ENCODE measurements at places on chromosomes 7 and 10.

DNA sequence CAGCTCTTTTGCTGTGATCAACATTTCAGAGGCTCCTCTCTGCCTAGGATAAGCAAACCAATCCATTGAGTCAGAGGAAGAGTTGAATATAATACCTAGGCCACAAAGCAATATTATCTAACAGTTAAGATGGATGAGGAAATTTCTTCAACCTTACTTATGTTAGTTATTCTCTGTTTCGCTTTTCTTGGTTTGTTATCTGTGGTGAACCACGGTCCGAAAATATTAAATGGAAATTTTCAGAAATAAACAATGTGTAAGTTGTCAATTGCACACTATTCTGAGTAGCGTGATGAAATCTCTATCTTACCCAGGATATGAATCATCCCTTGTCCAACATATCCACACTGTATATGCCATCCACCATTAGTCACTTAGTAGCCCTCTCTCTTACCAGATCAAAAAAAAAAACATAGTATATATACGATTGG lies 1.5 kb upstream of the HTR7 start:
- no peak for DNase-seq

- DNase-seq: peak; percentile 26
Observed at GRCh38 chr7:81769891-81770727, at the start of gene HGF. Gene HGF (minus strand): TSS chr7:81770047. CDS start chr7:81769971, 76 bp downstream.

- DNase-seq: no peak
Observed at GRCh38 chr10:74175510-74176379, 24.7 kb downstream of the ADK start.

DNA sequence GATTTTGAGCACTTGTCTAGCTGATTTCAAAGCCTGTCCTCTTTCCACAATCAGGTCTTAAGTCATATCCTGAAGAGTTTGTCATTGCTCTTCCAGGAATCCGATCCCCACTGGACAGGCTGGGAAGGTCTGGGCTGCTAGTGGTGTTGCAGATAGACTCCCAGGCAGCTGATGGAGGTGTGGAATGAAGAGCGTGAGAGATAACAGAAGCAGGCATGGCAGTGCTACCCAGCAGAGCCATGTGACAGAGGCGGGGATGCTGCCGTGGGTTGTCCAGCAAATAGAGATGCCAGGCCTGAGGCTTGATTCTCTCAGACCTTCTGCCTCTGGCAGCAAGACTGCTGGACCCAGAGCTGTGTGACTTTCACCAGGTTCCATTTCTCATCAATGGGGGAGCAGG lies 116.5 kb upstream of the EEPD1 start:
- DNase-seq: no peak

DNA sequence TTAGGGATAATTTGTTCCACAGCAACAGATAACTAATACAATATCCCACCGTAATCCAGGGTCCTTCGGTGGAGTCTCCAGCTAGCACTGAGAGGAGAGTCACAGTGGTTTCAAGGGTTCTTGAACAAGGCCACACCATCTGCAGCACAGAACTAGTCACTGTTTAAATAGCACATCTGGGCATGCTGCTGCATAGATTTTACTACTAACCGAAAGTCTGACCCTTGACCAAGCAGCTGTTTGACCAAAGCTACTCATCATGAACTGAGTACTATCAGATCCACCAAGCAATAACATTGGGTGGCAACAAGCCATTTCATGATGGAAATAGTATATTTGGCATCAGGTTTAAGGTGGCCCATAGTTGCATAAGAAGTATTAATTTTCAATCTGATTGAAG lies 53.2 kb downstream of the ANKMY2 start:
- no peak for DNase-seq

DNA sequence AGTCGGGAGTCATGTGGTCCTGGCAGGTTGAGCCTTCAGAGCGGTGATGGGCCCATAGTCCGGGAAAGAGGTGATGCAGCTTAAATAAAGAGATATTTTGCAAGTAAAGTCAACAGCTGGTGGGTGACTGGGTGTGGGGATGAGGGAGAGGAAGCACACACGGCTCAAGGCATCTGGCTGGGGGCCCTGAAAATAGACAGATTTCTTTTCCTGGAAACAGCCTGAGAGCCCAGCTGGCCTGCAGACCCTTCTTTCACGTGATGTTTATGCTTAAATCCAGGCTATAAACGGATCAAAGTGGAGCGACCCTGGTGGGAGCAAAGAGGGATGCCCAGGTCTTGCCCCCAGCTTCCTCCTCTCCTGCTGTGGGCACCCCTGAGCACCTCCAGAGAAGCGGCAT lies 149.1 kb downstream of the TEX36 start:
- no peak for DNase-seq

DNA sequence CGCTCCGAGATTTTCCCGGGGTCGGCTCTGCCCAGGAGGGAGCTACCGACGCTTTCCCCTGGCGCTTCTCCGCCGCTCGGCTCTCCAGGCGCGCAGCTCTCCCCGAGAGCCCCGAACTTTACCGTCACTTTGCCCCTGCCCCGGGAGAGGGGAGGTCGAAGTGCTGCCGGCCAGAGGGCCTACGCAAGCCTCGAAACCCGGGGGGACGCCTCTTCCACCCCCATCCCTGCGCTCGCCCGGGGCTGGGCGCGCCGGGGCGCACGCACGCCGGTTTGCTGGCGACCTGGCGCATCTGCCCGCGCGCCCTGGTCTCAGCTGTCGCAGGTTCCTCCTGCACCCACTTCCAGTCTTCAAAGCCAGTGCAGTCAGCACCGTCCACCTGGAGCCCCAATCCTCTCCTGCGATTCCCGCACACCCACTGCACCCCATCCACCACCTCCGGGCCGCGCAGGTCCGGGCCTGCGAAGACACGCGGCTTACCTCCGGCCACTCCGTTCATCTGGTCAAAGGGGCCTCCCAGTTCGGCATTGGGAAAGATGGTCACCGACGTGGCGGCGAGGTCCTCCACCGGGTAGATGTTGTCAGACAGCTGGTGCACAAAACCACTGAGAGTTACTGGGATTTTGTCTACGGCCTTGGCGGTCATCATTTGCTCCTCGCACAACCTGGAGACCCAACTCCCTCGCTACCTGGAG lies 638 bp downstream of the EGR2 start:
- DNase-seq: no peak

DNA sequence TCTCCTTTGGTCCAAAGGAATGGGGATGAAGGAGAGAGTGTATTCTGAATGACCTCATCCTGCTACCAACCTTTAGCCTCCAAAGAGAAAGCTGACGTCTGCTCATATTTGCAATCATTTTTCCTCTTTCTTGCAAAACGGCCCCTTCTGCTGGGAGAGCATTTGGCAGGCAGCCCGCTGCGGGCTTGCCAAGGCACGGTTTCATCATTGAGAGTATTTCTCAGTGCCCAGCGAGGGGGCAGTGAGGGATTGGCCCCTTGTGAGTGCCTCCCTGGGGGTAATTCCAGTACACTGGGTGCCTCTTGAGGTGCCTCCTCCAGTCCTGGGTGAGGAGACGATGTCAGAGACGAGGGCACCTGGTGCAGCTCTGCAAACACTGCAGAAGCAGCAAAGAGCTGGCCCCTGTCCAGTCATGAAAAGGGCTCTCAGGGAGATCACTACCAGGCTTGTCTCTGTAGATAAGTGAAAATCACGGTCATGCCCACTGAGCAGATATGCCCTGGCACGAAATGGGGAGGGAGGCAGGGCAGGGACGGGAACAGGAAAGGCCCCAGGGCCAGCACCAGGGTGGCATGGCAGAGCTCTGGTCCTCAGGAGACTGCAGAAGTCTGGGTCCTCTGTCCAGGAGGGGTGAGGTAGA lies 48.7 kb upstream of the SHH start:
- DNase-seq: no peak

DNA sequence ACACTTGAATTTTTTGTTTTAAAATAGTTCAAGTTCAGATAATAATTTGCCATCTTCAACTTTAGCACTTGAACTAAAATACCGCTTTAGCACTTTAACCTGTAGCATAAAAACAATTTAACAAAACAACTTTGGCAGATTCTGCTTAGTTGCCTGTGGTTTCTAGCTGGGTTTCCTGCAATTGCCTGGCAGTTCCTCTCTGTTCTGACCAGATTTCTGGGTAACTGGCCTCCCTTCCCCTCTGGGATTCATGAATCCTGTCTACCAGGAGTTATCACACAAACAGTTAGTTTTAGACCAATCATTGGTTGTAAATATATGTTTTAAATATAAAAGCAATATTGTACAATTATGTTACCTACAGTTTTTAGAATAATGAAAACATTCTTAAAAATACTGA lies 89.8 kb upstream of the HDAC9 start:
- no peak for DNase-seq

- DNase-seq: no peak
Observed at GRCh38 chr10:28719789-28720436, 42.6 kb downstream of the BAMBI start.

GRCh38 chr10:48996329-48996728 lies 56.7 kb upstream of the LRRC18 start:
- no peak for DNase-seq

- no peak for DNase-seq
Observed at GRCh38 chr7:155581107-155581830, 34.9 kb upstream of the CNPY1 start.

DNA sequence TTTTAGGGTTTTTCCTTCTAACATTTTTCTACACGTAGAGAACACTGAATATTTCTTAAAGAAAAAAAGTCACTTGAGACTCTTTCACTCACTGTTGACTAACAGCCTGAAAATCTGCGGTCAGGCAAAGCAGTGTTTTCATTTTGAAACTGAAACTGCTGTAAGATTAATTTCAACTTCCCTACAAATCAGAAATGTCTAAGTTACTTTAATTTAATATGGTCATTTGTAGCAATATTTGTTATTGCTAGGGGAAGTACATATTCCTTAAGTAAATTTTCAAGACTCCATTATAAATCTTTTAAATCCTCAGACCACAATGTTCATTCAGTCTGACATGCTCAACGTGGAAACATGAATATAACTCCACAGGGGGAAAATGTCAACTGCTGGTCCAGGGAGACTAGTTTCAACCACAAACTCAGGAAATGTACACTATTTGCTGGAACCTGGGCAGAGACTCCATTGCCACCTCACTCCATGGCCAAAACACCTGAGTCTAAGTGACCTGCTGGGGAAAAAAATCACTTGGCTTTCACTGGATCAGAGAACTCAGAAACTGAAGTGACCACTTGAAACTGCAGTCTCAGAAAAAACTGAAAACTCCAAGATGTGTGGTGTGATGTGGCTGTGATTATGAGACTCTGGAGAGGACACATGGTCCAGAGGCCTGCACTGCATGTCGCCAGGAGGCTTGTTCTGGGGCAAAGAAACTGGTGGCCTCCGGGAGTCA lies 161.2 kb downstream of the TAX1BP1 start:
- peak; percentile 23 for DNase-seq

GRCh38 chr7:149225106-149225505 lies 14.3 kb upstream of the ZNF212 start:
- DNase-seq: no peak

- DNase-seq: no peak
Observed at GRCh38 chr10:103042129-103042528, 124.0 kb downstream of the CNNM2 start.

- no peak for DNase-seq
Observed at GRCh38 chr7:87448388-87448787, 27.1 kb downstream of the ABCB4 start.

Data from GM04504 (cell line).